Progenitor cell of endocrine pancreas (in vitro differentiated cells): ENCODE measurements at places on chromosomes 3 and 15.

DNA sequence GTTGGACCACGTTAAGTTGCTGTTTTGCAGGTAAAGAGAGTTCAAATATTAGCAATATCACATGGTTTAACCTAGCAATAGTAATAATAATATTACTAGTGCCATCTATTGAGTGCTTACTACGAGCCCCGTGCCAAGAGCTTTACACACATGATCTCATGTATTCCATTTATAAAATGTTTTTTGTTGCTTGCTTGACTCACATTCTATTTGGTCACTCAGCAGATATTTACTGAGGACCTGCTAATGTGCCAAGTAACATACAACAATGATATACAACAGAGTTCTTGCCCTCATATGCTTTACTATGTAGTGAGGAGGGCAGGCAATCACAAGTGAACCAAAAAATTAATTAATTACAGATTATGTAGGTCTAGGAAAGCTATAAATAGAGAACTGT is 36.7 kb downstream of the CTDSPL start:
- no peak for DNase-seq

- no peak for DNase-seq
These were observed 714 bp downstream of the ECT2 start for GRCh38 chr3:172751175-172751704.

- no peak for DNase-seq
These were observed 195.4 kb downstream of the RAP2B start for GRCh38 chr3:153357436-153357835.

DNA sequence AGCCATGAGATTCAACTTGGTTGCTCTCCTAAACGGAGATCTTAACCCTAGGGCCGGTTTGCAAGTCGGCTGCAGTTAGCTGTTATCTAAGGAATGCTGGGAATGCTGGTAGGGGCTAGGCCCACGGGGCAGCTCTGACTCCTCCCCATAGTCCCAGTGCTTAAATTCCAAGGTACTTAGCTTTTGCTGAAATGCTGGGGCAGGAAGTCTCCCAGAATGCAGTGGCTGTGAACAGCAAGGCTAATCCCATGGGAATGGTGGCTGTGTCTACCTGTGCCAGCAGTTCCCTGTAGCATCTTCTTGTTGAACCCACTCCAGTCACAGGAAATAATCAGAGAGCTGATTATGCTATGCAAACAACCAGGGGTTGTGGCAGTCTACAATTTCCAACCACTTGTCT is 102.5 kb upstream of the TJP1 start:
- DNase-seq: peak; percentile 48

DNA sequence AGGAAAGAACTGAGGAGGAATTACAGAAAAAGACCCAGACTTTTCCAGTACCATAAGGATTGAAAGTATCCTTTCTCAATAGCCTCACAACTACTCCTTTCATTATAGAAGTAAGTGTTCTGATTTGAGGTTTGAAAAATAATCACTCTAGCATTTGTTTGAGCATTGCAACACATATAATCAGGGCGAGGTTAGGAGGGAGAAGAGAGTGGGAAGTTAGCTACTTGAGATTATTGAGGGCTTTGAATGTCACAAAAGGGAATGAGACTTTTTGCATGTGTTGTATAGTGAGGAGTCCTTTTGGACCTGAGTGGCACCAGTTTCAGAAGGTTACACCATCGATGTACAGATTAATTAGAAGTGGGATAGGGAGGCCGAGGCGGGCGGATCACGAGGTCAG is 65.2 kb upstream of the TNIK start:
- DNase-seq: no peak

DNA sequence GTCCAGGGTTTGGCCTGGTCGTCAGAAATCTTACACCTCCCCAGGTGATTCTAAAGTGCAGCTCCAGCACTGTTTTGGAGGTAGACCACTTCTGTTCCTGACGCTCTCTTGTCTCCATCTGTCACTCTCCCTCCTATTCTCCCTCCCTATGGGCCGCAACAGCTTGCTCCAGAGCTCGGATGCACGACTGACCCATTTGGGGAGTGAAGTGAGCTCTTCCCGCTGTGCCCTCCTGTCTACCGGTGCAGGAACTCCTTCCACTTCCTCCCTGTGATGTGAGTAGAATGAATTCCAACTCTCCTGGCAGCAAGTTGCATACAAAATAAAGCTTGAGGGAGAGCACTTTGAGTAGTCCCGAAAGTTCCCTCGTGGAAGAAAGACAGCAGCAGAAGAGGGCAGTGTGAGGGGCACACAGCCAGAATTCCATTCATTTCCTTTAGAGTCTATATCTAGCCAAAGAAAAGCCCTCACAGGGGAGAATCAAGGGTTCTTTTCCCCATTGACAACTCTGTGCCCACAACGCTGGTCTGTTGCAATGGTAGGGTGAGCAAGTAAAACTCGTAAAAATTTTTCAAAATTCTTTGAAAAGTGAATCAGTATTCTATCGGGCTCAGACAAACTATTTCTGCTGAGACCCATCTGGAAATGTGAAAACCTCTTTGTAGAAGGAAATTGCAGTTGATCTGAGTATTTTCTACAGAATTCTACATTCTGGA is 39.9 kb upstream of the BDH1 start:
- DNase-seq: no peak

DNA sequence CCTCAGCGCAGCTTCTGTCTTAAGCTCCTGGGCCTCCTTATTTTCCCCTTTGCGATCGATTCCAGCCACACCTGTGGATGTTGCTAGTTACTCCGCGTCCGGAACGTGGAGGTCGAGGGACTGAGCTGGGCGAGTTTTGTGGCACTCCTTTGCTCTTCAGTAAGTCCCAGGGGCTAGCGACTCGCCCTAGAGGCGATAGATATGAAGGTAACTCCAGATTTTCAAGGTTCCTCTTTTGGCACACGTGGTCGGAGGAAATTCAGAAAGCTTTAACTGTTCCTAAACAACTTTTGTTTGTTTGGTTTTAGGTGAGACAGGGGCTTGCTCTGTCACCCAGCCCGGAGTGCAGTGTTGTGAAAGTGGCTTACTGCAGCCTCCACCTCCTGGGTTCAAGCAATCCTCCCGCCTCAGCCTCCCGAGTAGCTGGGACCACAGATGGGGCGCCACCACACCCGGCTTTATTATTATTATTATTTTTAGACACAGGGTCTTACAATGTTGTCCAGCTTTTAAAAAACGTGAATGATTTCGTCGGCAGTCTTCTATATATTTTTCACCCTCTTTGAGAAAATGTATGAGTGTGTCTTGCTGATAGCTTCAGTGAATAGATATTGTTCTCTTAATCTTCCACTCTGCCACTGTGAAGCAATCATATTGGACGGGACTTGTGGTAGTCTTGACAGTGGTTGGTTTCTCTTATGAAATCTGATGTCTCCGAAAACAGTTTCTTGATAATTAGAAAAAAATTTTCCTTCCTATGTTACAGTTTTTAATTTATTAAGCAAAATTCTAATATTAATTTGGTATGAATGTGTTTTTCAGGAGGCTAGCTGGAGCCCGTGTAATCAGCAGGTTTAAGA is 785 bp downstream of the MFSD1 start:
- no peak for DNase-seq

GRCh38 chr3:13349823-13350222 is 70.3 kb downstream of the NUP210 start:
- DNase-seq: no peak

GRCh38 chr15:90735923-90736322 is 18.8 kb downstream of the BLM start:
- no peak for DNase-seq
